GM13977 (cell line): ENCODE measurements at places on chromosomes 7 and 10.

DNA sequence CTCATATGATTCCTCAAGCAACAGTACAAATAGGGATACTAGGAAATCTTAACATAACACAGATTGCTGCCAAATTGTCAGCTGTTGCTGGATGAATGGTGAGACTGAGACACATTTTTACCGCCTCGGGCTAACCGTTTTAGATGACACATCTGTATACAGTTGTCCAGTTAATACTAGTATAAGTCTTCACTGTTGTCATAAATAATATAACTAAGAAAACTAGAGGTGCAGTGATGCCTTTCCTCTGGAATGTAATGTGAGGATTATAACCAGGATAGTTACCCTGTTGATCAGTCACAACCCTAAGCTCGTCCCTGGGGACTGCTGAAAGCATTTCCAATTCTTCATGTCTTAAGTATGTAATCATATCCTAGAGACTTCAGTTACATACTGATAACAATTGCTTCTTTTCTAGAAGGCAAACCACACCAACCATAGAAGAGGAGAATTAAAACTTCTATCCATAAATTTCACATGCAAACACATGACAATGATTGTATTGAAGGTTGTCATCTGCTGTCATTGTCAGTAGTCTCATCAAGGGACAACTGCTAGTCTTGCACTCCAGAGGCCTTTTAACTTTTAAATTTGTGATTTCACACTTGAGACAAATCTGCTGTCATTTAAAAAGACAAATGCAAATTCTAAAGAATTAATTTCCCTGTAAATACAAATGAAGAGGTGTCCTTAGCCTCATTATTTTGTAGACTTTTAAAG is 100.4 kb upstream of the SEMA3D start:
- no peak for DNase-seq

GRCh38 chr10:100333661-100334440 is 3.8 kb upstream of the PKD2L1 start:
- no peak for DNase-seq

DNA sequence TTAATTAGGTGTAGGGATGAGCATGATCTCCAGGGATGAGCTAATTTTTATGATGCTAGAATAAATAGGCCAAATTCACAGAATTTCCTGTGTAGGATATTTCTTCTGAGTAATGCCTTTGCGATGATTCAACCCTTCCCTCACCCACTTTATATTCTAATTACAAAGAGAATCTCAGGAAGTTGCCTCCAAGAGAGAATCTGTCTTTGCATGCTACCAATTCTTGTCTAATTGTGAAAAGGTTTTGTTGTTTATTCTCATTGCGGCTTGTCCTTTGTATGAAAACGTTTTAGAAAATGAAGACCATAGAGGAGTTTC is 6.3 kb downstream of the C7orf57 start:
- no peak for DNase-seq

DNA sequence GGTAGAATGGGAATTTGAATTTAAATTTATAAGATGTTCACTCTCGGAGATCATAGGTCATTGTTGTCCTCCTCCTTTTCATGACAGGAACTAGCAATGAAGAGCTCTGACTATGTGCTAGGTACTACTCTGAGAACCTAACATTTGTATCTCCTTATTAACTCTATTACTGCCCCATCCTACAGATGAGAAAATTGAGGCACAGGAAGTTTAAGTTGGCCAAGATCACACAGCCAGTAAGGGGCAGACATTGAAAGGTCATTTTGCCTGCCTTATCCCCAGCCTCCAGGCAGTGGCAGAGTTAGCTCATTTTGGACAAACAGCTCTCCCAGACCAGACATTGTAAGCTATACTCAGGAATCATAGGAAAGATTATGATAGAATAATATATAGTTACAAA is 6.0 kb downstream of the SRGN start:
- DNase-seq = no peak

DNA sequence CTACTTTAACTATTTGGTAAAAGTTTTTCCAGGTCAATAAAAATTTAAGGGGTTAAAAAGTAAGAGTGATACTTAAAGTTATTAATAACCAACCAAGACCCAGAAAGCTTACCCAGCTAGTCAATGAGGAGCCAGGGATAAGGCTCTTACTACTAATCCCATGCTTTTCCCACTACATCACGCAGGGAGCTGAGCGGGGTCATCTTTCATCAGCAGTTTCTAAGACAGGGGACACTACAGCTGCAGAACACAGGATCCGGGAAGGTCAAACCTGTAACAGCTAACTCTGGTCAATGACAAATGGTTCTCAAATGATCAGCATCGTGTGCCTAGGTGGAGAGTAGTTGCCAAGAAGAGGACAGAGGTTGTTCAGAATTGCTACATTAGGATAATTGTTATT is 65.1 kb downstream of the RSU1 start:
- DNase-seq = no peak

DNA sequence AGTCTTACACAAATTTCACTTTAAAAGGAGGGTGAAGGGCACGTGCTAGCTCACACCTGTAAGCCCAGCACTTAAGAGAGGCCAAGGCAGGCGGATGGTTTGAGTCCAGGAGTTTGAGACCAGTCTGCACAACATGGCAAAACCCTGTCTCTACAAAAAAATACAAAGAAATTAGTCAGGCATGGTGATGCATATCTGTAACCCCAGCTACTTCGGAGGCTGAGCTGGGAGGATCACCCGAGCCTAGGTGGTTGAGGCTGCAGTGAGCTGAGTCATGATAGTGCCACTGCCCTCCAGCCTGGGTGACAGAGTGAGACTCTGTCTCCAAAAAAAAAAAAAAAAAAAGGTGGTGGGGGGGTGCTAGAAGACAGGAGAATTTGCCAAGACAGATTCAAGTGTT is 237.3 kb upstream of the KLF14 start:
- no peak for DNase-seq

DNA sequence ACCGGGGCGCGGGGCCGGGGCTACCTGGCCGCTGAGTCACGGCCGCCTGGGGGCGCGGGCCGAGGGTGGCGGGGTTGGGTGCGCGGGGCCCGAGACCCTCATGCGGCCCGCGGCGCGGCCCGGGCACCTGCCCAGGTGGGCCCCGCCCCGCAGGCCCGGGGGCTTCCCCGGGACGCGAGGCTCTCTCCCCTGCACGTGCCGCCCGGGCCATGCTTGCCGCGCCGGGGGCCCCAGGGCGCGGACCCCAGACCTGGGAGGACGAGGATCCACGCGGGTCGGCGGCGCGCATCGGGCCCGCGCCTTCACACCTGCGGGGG is 402 bp downstream of the MAFK start:
- DNase-seq = no peak

GRCh38 chr7:118615-119391 is 73.6 kb upstream of the FAM20C start:
- DNase-seq = no peak

DNA sequence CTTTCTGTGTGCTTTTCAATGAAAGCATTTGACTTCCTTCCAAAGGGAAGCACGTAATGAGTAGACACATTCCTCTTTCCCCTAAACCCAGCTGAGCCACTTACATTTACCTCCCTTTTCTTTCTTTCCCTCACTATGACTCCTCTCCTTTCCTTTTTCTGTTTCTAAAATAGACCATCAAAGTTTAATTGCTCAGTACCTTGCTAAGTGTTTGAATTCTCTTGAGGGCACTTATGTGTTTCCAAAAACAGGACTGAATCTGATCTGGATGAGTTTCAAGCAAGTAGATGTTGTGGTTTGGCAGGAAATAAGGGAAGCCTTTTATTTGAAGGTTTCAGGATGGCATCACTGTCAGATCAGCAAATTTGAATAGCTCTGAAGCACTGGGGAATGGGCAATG is 396.2 kb downstream of the REEP3 start:
- no peak for DNase-seq
